Choroid plexus epithelial cell (primary cell): ENCODE measurements at places on chromosomes 13 and 19.

DNA sequence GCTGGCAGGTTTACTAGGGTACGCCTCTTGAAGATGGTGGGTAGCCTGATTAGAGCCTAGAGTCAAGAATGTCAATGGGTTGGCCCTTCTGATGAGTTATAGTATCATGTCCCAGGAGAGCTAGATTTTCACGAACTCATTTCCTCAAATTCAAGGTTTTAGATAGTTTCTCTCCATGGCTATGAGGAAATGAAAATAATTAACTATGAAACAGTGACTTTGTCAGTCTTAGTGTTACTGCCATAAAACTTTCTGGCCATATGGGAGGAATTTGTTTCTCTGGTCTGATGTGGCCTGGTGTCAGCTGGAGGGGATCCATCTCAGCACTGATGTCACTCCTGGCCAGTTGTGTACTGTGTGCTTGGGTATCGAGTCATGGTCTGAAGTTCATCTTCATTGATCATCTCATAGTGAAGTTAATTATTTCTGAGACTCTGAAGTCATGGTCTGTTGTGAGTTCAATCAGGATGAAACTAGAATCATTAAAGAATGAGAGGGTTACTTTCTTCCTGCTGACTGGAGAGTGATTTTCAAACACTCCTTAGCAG is 49.4 kb upstream of the TNFSF11 start:
- no peak for DNase-seq

DNA sequence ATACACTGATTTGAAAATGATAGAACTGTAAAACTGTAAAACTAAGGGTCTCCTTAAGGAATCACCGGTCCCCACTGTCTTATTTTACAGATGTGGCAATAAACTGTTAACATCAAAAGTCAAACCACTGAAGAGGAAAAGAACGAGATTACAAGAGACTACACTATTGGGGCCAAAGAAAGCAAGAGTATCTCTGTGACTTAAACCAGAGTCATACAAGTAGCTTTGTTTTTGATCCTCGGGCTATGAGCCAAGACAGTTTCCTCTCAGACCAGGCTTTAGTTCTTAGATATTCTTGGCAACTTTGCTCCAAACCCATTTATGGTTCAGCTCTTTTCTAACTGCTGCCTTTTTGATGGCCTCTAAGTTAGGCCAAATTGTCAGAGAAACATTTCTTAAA is 113.8 kb downstream of the TBC1D4 start:
- peak; percentile 91 for DNase-seq

DNA sequence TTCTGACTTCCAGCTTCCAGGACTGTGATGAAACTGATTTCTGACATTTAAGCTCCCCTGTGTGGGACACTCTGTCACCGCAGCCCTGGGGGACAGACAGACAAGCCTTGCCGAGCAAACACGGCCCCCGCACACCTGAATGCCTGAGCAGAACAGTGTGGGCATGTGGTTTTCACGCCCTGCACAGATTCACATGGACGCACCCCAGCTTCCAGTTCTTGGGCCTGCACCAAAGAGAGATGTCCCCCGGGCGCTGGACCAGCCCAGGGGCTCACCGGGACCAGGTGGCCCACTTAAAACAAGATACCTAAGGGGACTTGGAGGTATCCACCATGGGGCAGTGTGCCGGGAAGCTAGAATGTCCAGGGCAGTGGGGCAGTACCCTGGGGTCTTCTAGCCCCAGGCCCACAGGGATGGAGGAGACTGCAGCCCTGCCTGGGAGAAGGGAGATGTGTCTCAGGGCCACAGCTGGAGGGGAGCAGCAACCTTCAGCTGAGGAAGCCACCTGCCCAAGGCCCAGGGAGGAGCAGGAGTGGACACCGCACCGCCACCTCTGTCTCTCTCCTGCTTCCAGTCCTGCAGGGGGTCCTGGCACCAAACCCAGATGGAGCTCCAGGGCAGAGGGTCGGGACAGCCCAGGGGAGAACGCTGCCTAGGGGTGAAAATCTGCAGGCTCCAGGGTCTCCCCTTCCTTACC is 50.5 kb downstream of the SOX1 start:
- no peak for DNase-seq

DNA sequence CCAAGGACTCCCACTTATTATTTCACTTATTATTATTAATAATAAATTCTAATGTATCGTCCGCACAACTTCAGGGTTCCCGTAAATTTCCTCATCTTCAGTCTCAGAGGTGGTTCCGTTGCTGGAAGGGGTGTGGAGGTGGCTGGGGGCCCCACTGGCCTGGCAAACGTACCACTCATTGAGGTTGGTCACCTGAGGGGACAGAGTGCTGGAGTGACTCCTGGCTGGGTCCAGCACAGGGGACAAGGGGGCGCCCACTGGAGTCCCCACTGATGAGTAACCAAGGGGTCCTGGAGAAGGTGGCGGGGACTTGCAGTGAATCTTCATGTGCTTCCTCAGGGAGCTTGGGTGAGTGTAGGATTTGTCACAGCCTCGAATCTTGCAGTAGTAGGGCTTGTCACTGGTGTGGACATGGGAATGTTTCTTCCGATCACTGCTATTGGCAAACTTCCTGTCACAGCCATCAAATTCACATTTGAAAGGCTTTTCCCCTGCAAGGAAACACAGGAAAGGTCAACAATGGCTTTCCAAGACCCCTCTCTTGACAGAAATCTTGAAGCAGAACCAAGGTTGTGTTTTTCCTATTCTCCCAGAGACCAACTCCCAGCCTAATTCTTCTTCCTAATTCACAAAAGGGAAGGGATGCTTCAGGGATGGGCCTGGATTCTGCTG is 6.1 kb downstream of the ZIC5 start:
- no peak for DNase-seq

DNA sequence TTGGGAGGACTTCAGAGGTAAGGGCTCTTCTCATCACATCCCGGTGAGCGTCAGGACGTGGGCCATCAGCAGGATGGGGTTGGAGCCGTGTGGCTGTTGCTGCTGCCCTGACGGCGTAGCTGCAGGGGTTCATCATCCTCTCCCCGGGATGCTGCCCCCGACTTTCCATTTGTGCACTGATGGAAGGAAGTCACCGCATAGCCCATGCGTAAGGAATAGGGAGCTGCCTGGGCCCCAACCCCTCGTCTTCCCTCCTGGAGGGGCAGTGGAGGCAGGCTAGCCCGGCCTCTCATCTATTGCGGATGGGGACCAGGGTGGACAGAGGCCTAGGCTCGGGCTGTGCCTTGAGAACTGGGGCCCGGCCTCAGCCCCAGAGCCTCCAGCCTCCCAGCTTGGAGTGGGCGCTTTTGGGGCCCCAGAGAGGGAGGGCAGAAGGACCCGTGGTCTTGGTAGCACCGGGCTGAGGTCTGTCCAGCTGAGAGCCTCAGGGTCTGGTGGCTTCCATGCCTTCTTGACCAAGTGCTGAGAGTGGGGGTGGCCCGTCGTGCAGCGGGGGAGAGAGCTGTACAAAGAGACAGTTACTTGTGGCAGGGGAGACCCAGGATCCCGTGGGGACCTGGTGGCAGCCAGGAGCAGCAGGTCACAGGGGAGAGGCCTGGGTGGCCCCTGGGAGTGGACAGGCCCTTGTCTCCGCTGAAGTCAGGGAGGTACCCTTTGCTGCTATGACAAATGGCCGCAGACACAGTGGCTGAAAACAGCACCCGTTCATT is 44.0 kb downstream of the KDM4B start:
- no peak for DNase-seq

DNA sequence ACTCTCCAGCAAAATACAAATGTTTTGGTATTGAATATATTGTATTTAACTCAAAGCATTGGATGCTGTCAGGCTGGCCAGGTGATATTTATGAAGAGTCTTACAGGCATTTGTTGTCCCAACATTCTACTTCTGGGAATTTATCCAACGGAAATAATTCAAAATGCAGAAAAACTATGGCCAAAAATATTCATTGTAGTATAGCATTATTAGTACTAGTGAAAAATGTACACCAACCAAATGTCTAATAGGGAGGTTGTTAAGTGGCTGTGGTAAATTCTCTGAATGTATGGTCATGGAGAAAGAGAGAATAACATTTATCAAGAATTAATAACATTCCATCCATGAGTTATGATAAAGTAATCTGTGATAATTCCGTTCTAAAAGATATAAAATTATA is 38.6 kb upstream of the GAS6 start:
- DNase-seq = no peak

GRCh38 chr19:947090-947706 is 21.4 kb downstream of the ARID3A start:
- DNase-seq = no peak

- peak; percentile 61 for DNase-seq
These were observed 65.1 kb downstream of the FLT1 start for GRCh38 chr13:28429685-28430290.

GRCh38 chr19:2060884-2061494 is 9.9 kb upstream of the MKNK2 start:
- DNase-seq = peak; percentile 90

GRCh38 chr19:30492586-30493270 is 120.5 kb downstream of the ZNF536 start:
- DNase-seq = no peak

- DNase-seq = no peak
These were observed 714 bp downstream of the HSH2D start for GRCh38 chr19:16144216-16144581.

- no peak for DNase-seq
These were observed 404.5 kb downstream of the FOXO1 start for GRCh38 chr13:40261947-40262346.

DNA sequence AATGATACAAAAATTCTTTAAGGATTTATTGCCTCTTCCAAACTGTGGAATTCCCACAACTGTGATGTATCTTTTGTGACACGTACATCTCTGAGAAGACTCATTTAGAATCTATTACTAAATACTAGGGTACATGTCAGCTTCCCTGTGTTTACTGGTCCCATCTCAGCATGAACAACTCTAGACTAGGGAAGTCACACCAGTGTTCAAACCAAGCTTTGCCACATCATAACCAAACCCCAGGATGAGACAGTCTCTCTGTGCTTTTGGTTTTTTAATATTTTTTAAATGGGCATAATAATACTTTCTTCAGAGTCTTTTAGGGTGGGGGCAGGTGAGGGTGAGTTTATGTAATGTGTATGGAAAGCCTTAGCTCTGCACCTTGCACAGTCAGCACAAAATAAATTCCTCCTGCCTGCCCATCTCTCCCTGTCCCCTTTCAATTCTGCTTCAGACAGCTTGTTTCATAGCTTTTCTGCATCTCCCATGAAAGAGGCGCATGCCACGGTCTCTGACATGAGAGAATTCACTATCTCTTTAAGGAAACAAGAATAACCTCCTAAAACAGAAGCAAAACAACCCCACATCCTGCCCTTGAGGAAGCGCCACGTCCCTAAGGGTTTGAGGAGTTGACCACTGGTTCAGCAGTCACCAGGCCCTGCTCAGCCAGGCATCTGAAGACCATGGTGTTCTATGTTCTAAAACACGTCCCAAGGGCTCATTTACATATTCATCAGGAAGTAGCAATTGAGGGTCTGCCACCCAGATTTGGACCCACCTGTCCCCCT is 174.5 kb downstream of the USP12 start:
- DNase-seq = no peak

- DNase-seq = no peak
These were observed 90.9 kb downstream of the GJA3 start for GRCh38 chr13:20069956-20070355.

GRCh38 chr19:35375505-35376307 is 4.8 kb downstream of the GPR42 start:
- DNase-seq = no peak

- no peak for DNase-seq
These were observed 1.1 kb upstream of the SHC2 start for GRCh38 chr19:461721-462551.

DNA sequence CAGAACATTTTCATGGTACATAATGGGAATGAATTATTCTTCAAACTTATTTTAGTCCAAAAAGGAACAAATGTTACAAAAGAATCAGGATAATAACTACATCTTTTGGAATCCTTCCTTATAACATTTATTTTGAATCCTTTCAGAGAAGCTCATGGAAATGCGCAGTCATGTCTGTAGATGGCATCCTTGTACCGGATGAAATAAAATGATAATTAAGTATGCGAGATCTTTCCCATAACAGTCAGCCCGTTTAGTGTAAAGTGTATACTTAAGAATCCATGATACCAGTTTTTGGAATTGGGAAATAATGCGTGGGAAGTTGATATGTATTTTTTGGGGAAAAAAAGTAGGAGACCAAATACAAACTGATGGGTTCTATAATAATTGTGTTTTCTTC is 418.8 kb downstream of the GPC5 start:
- DNase-seq = peak; percentile 47

DNA sequence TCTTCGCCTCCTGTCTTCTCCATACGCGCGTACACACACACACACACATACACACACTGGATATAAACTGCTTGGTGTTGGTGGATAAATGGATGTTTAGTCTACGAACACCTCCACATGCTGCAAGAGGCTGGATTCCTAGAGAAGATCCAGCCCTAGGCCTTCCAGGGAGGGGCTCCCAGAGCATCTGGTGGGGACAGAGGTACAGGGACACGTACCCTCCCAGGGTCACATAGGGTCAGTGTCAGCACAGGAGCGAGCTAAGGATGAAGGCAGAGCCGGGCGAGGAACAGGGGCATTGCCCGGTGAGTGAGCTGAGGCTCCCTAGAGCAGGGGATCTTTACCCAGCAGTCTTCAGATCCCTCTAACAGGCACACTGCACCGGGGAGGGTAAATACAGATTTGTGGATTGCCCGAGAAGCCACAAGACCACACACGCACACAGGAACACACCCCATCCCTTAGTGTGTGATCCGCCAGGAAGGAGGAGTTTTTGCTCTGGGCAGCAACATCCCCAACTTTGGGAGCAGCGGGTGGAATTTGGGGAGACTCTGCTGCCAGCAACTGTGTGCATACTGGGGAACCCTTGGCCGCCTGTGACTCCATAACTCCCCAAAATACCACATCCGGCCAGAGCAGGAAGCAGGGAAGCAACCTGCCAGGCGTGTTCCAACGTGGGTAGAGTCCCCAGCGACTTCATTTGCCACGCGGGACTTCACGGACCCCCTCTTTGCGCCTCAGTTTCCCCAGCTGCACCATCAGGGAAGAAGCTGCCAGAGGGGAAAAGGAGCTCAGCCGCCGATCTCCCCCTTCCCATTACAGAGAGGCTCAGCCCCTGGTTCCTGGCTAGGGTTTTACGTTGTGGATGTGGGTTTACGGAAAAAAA is 5.8 kb upstream of the TLE2 start:
- peak; percentile 53 for DNase-seq

GRCh38 chr13:53340505-53341143 is 312.0 kb downstream of the OLFM4 start:
- DNase-seq = no peak
